Stimulated activated CD4-positive, alpha-beta T cell treated with anti-CD3 and anti-CD28 coated beads, Interleukin-12 subunit alpha, Interleukin-12 subunit beta, amount 100 ng/mL, for 48 hours (primary cell): ENCODE measurements at places on chromosomes 7 and 10.
A peak's percentile ranks its signal among the peaks of the same experiment; 100 is the strongest.

- DNase-seq, result no peak
Observed at GRCh38 chr7:107701191-107701590, 40.6 kb downstream of the SLC26A4 start.

GRCh38 chr7:18815261-18815960 is 302.0 kb downstream of the TWIST1 start:
- no peak for DNase-seq

GRCh38 chr7:111025006-111025405 is 65.9 kb upstream of the LRRN3 start:
- DNase-seq, result peak; percentile 21

DNA sequence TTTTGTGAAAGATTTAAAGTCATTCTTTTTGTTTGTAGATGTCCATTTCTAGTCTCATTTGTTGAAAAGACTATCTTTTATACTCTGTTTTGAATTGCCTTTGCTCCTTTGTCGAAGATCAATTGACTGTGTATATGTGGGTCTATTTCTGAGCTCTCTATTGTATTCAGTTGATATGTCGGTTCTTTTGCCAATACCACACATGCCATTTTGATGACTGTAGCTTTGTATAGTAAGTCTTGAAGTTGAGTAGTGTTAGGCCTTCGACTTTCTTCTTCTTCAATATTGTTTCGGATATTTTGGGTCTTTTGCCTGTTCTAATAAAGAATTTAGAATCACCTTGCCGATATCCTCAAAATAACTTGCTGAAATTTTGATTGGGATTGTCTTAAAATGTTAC is 104.5 kb downstream of the CCSER2 start:
- no peak for DNase-seq

- DNase-seq, result no peak
Observed at GRCh38 chr10:12533151-12533550, 183.8 kb downstream of the CAMK1D start.

DNA sequence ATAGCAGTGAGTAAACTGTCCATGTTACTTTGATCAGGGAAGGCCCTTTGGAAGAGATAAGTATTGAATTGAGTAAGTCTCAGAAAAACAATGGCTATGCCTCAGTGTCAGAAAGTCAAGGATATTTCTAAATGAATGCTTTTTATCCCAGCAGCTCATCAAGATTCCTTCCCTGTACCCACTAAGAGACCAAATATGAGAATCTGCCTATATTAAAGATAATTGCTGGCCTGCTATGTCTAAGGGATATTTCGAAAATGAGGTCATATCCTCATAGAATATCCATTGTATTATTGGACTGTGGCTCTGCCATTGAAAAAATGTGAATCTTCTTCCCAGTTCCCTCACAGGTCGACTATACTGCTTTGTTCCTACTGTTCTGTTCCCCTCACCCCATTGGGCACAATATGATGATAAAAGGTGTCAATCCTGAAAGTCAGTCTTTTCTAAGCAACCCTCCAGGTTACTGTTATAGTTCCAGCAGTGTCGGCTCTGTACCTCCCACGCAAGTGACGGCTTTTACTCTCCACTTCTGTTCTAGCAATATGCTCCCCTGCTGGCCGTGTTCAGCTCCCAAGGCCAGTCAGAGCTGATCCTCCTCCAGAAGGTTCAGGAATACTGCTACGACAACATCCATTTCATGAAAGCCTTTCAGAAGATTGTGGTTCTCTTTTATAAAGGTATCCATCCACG is 51.7 kb downstream of the BZW2 start:
- no peak for DNase-seq

DNA sequence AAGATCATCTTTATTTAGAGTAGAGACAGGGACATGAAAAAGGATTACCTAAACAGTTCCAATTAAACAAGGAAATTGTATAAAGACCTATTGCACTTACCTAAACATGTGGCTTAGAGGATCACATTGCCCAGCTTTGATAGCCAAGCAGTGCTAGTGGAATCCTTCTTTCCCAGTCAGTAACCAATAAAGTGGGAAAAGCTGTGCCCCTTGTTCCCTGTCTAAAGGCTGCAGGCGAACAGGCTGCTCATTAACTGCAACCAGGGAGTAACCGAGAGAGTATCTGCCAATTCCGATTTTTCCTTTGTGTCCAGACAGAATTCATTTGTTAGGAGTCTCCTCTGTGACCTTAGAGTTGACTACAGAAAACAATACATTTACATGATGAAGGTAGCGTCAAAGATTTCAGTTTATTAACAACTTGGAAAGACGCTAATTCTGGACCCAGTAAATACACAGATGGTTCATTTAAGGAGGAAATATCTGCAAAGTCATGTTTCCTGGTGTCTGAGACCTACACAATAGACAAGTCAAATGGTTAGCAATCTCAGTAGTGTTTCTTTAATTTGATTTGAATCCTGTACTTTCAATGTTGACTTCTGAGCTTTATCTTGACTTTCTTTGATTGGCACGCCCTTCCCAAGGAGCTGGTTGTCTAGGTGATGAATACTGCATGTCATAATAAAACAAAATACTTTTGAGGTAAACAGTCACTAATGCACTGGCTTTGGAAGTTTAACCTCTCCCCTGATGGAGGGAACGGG is 57.3 kb upstream of the MET start:
- no peak for DNase-seq

DNA sequence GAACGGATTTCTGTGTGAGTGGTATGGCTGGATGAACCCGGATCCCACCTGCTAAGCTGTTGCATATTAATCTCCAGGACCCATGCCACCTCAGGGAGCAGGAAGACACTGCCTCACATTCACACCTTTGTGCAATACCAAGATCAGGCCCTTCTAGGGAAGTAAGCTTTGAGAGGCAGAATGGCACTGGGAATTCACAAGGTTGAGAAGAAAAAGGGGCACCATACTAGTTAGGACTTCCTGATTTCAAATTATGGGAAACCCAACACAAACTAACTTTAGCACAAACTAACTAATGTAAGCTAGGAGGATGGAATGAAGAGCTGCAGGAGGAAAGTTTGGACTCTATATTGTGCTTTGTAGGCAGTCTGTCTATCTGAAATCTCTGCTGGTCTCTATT is 71.3 kb downstream of the TBXAS1 start:
- DNase-seq, result no peak

DNA sequence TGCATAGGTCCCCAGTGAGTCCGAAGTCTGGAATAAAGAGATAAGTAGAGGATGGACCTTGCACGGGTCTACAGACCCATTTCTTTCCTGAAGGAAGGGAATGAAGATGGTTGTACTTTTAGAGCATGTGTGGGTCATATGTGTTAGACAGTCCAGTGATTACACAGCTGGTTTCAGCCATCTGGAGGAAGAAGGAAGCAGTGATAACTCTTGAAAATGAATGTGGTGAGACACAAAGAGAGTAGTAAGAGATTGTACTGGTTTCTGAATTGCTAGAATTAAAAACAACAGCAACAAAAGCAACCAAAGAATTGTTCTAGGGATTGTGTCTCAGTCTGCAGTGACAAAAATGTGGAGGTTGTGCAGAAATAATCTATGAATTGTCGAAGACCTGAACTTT is 258.9 kb downstream of the SUGCT start:
- no peak for DNase-seq

DNA sequence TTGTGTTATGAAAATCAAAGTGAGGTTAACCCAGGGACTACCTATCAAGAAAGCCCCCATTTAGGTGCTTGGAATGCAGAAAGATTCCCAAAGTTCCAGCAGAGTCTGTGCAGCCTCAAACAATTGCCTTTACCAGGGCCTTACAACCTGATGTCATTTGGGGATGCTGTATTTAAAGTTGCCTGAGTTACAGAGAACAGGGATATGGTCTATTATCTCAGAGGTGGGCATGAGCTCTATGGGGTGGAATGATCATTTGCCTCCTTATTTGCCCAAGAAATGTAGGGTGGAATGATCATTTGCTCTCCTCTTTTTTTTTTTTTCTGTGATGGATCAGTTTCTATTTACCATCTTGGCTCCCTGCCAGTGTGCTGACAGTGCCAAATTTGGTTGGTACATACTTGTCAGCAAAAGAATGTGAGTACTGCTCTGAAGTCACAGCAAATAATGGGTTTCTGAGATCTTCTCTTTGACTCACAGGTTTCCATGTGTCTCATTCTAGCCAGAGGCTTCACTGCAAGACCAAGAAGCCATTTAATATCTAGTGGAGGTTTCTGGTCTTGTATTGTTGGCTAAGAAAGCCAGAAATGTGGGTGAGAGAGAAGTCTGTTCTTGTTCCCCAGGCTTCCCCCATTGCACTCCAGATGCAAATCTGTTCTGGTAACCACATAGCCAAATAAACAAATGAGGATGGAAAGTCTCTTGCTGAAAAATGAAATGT is 45.5 kb upstream of the ZNRF2 start:
- peak; percentile 36 for DNase-seq

- no peak for DNase-seq
Observed at GRCh38 chr7:90580051-90580450, 16.1 kb upstream of the CDK14 start.

GRCh38 chr10:81414038-81414437 is 461.0 kb upstream of the NRG3 start:
- no peak for DNase-seq

- DNase-seq, result no peak
Observed at GRCh38 chr10:4069491-4069890, 284.5 kb upstream of the KLF6 start.

DNA sequence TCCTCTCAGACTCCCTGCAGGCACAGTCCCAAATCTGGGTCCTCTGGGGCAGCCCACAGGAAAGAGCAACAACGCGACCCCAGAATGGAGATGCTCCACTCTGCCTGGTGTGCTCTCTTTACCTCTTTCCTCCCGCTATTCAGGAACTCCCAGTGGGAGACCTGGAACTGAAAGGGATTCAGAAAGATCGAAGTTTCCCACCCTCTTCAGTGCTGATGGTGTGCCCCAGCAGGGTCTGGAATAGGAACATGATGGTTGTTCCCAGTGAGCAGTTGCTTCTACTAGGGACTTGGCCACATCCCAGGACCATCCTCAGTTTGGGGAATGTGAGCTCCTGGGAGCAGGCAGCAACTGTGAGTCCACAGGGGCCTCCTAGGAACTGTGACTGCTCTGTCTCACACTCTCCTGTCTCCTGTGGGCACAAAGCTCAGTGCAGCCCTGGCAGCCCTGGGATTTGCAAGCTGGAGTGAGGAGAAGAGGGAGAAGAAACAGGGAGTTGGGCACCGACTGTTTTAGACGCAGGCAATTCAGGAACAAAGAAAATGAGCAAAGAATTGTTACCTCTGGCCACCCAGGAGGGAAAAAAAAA is 17.9 kb downstream of the OR6V1 start:
- DNase-seq, result no peak

DNA sequence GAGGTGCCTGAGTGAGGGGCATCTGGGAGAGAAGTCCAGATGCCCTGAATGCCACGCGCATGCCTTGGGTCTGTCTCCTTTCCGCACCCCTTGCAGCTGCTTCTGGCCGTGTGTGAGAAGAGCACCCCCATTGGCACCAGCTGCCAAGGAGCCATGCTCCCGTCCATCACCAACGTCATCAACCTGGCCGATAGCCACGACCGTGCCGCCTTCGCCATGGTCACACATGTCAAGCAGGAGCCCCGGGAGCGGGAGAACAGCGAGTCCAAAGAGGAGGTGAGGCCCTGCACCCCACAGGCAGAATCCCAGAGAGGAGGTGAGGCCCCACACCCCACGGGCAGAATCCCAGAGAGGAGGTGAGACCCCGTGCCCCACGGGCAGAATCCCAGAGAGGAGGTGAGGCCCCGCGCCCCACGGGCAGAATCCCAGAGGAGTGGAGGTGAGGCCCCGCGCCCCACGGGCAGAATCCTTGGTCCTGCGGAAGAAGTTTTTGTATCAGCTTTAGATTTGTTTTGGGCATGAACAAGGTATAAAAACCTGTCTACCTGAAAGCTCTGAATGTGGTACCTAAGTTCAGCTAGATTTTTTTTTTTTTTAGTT is 91.8 kb downstream of the TRRAP start:
- no peak for DNase-seq
